ENCODE measurements at places on chromosomes 2 and 18.

DNA sequence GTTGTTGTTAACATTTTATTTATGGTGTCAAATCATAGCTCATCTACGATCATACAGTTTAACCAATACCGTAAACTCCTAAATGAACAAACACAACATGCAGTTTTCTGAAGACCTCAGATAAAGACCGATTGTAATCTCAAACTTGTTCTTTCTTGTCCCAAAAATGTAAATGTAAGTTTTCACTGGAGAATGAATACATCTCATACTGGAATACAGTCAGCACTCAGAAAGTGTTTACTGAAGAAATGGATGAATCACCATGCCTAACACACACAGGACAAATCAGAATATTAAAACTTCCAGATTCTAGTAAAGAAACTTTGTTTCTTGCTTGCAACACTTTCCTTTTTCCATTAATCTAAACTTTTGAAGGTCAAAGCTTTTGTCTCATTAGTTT is 380.5 kb downstream of the DLGAP1 start:
- DNase-seq, result no peak

- DNase-seq, result peak; percentile 78
Measured at GRCh38 chr2:192194866-192195547, at the start of gene TMEFF2. TSS of gene TMEFF2 (minus strand) at chr2:192194933. CDS start at chr2:192194524, 409 bp downstream.

- no peak for DNase-seq
Measured at GRCh38 chr2:31038385-31038784, 99.9 kb downstream of the GALNT14 start.

GRCh38 chr2:236173036-236173728 is 5.0 kb upstream of the GBX2 start:
- DNase-seq, result peak; percentile 65

DNA sequence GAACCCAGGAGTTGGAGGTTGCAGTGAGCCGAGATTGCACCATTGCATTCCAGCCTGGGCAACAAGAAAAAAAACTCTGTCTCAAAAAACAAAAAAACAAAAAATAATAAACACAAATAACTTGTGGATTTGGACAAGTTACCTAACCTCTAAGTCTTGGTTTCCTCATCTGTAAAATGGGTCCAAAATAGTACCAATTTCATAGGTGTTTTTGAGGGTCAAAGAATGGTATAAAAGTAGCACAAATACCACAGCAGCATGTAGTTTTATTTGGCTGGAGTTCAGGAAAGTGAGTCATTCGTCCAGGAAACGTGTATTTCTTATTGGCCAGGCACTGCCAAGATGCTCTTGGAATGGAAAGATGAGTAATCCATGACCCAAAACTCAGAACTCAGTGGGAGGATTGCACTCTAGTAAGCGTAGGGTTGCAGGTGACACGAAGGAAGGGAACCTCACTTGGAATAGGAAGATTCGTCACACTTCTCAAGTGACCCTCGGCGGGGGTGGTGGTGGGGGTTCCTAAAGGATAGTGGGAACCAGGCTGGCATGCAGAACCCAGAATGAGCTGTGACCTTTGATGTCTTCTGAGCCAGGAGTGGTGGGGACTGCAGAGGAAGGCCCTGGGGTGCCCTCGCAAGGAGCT is 24.4 kb downstream of the GRHL1 start:
- DNase-seq, result no peak

DNA sequence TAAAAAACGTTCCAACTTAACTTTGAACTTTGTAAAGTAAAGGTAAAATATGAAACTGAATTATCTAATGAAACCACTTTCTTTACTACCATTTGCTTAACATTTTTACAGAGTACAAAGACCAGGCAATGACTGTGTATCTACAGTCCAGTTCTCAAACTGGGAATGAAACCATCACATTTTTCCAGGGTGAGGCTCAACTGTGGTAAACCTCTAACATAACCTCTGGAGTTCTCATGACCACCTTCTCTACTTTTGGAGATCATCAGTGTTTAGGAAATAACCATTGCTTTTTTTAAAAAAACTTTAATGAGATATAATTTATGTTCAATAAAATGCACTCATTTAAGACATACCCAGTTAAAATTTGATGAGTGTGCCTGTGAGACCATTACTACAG is 223.5 kb downstream of the RNF152 start:
- DNase-seq, result no peak
